NT2/D1 (cell line): ENCODE measurements at places on chromosomes 1 and 21.

DNA sequence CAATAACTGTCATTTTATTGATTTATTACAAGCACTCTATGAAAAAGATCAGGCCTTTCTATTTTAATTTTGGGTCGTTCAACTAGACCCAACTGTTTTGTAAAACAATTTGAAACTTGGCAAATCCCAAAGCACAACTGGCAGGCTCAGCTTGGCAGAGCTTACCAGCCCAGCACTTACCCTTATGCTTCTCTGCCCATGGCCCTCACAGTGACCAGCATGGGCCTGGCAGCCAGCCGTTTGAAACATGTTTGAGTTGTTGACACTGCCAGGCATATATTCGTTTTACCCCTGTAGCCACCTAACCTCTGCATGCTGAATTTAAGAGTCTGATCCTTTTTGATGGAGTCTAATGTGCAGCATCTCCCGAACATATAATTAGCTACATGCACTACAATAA lies 796.7 kb upstream of the ADGRL2 start:
- DNase-seq = no peak

GRCh38 chr1:115364046-115364779 lies 26.2 kb upstream of the NGF start:
- DNase-seq = no peak

DNA sequence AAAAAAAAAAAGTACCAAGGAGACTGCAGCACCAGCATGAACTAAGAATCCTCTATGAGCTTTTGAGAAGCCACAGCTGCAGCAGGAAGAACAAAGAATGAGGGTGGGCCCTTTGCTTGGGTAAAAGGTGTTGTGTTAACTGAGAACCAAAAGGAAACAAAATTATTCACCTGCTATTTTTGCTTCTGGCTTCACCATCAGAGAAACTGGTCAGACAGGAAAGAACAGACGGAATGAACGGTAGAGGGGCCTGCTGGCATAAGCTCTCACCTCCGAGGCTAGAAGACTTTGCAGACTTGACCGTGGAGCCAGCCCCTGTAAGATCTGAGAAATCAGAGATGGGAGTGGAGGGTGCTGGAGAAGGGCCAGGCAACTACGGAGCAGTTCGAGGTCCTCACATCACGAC lies 27.6 kb downstream of the IL10RB start:
- no peak for DNase-seq

DNA sequence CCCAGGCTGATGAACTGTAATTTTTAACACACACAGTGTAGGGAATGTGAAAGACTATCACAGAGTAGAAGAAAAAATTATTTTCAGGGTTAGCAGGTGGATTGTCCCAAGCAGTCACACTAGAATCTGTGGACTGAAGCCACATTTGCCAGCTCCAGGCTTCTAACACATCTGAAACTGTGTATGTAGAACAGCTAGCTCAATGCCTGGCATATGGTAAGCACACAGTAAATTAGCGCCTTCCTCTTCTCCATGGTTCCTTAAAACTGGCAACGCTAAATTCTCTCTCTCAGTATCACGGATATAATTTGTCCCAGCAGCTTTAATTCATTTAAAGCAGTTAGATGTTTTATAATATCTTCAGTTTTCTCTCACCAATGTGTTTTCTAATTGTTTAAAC lies 2.4 kb upstream of the NUDT17 start:
- DNase-seq = no peak

GRCh38 chr1:225735252-225736149 lies 42.1 kb upstream of the SRP9 start:
- no peak for DNase-seq

DNA sequence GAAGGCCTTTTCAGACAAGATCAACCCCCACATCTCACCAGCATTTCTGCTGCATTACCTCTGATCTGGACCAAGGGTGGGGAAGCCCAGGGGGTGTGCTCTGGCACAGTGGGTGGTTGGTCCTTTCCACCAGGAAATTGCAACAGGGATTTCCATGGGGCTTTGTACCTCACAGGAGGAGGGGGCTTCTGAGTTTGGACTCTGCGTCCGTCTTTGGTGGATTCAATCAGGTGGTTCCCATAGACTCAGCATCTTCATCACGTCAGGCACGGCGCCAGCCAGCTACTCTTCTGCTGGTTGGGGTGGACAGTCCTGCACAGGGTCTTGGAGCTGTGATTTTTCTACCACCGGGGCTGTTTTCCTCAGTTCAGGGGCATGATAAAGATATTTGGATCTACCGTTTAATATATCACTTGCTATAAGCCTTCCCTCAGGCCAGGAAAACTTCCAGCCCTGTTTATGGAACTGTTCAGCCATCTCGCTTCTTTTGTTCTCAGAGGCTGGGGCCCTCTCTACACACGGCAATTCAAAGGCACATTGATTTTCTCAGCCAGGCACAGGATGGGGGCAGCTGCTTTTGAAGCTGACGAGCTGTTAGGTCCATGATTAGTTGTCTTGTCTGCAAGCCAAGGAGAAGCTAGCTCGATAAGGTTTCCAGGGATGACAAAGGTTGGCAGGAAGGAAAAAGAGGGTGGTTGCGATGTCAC lies 467.3 kb downstream of the CAMTA1 start:
- DNase-seq = no peak
